GDM1 (cell line): ENCODE measurements at places on chromosomes 1 and 21.

- no peak for DNase-seq
These were observed 28.0 kb downstream of the AGPAT3 start for GRCh38 chr21:43892984-43893535.

DNA sequence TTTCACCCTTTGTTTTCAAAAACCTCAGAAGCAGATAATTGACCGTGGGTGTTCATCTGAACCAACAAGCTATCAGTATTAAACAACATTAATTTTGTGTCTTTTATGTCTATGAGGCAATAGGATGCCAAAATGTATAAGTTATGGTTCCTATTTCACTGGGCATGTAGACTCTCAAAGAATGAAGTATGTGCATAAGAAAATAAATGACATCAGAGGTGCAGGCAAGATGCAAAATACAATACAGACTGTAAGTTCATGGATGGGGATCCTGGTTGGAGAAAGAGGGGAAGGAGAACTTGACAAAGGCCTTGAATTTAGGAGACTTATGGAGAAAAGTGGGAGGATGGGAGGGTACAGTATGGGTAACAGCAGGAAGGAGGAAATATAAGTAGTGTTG lies 23.4 kb upstream of the POU2F1 start:
- DNase-seq, result no peak

DNA sequence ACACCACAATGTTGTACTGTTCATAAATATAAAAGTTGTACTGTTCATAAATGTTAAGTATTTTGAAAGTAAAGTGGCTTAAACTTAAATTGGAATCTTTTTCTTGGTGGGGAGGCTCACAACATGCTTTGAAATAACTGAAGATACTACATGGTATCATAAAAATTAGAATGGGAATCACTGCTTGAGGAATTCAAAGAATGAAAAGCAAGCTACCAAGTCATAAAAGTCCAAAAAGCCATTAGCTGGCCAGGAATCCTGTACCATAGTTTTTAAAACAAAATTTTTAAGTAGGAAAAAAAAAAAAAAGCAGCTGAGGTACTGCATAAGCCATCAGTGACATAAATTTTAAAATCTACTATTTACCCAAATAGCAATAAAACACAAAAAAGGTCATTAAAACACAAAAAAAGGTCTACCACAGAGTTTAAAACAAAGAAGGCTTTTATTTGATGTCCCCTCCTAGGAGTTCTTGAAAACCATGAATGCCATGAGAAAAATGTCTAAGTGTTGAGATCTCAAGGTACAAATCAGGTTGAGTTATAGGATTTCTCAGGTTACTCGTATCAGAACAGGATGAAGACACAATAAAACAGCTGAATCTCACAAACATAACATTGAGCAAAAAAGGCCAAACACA lies 8.6 kb downstream of the ZZZ3 start:
- DNase-seq, result no peak

- DNase-seq, result no peak
These were observed 11.5 kb upstream of the SLC2A7 start for GRCh38 chr1:9037476-9038337.

- no peak for DNase-seq
These were observed 189.2 kb upstream of the VAMP3 start for GRCh38 chr1:7581754-7582459.

DNA sequence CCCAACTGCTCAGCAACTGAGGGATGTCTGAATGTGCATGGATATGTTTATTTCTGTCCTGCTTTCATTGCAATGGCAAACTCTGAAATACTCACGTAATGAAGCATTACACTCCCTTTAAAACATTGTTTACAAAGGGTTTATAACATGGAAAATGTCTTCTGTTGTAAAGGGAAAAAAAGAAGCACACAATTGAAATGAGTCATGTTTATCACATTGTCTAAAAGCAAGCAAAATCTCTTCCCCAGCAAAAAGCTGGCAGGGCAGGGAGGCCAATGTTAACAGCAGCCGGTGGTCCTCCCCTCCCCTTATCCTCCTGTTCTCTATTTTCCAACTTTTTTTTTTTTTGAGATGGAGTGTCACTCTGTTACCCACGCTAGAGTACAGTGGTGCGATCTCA lies 3.9 kb upstream of the EFNA1 start:
- no peak for DNase-seq
